ENCODE measurements at places on chromosomes 11 and 22. TPM values are rescaled to one million over a fixed set of nuclear protein-coding genes. Genes with fewer than 3 reads are reported as not detected.

GRCh38 chr22:27344546-27344945 lies 457.0 kb downstream of the MN1 start:
- no peak for DNase-seq

GRCh38 chr22:39219071-39220039 lies 25.4 kb downstream of the PDGFB start:
- DNase-seq, result no peak

The CPT1B gene
- 39.1 TPM for total RNA-seq

DNA sequence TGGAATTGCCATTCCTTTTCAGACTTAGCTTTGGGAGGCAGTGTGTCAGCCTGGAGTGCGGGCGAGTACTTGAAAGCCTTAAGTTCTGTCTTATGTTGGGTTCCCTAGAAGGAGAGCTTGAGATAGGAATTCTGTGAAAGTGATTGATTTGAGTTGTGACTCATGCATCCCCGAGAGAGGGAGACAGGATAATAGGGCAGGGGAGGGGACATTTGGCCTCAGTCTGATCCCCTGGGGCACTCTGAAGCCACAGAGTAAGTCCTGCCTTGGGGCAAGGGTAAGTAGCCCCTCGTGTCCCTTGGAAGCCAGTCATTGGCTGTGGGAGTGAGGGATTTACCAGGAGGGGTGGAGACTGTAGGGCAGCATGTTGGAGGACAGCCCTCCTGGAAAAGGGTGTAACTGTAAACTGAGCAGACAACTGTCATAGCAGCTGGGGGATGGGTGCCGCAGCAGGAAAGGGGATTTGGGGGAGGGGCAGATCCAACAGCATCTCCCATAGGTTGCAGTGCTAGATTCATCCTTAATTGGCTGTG lies 44.0 kb downstream of the KIAA1671 start:
- DNase-seq, result peak; percentile 93

GRCh38 chr11:5367448-5368074 lies 16.1 kb upstream of the OR51M1 start:
- DNase-seq, result no peak

GRCh38 chr11:6129635-6130034 lies 22.2 kb downstream of the OR56B4 start:
- no peak for DNase-seq
